ENCODE measurements at places on chromosomes 11 and 22. TPM values are rescaled to one million over a fixed set of nuclear protein-coding genes. Genes with fewer than 3 reads are reported as not detected.
A peak's percentile ranks its signal among the peaks of the same experiment; 100 is the strongest.

- no peak for DNase-seq
These were observed 181.0 kb downstream of the MN1 start for GRCh38 chr22:27620367-27621154.

DNA sequence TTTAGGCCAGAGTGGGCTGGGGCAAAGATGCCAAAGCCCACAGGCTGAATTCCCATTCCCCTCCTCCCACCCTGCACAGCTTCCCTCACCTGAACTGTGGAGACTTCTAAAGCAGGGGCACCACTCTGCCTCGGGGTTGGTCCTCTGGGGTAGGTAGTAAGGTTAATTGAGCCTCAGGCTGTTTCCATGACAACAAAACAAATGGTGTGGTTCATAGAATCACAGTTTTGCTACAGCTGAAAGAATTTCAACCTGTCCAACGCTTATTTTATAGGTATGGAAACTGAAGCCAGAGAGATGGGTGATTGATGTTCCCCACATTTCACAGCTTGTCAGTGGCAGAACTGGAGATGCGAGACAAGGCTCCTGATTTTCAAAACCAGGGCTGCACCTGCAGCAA lies 109.5 kb downstream of the SNX19 start:
- no peak for DNase-seq

DNA sequence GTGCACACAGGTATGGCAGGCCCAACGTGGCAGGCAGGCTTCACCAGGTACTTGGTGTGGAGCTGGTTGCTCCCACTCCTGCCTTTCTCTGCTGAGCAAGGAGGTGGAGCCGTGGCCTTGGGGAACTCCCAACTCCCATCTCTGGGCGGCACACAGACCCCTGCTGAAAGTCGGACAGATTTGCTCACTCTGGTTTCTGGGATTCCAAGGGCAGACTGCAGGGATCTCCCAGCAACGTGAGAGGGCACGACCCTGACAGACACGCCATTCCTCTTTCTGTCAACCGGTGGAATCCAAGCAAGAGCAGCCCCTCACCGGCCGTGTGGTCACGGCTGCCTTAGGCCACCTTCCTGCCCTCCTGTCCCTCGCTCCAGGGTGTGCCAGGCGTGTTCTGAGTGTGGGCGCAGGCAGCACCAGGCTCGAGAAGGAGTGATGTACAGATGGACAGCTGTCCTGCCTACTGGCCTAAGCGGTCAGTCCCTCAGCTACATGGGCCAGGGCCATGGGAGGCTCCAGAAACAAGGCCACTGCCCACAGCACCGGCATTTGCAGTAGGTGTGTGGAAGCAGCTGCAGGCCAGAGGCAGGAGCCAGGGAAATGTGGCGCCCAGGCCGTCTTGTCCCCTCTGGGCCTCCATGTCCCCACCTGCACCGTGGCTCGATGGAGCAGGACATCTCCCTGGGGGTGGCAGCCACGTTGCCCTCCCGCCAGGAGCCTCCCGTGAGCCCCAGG lies 13.7 kb upstream of the PPARA start:
- DNase-seq = no peak

GRCh38 chr22:21657020-21657359 lies 8.8 kb upstream of the PPIL2 start:
- DNase-seq = no peak

- peak; percentile 63 for DNase-seq
These were observed 27.1 kb downstream of the TSKU start for GRCh38 chr11:76810151-76810853.

Gene PTPRCAP
- total RNA-seq = 2.2 TPM

Gene FAM111B
- 0.23 TPM for total RNA-seq

Gene MYBPC3
- total RNA-seq = 0.08 TPM
